GM23338 (cell line): ENCODE measurements at places on chromosomes 1 and 21. TPM values are rescaled to one million over a fixed set of nuclear protein-coding genes. Genes with fewer than 3 reads are reported as not detected.

- no peaks in the 10 kb centered on the region for H3K27me3 ChIP-seq
- no peak overlapping the region for H3K4me3 ChIP-seq
- no peak overlapping the region for H3K27ac ChIP-seq
- peak; percentile 65 for DNase-seq
- no peaks in the 10 kb centered on the region for H3K4me1 ChIP-seq
These were observed 248.4 kb downstream of the DENND1B start for GRCh38 chr1:197526736-197527371.

GRCh38 chr1:184965944-184966860, 8.1 kb downstream of the NIBAN1 start:
- no peaks in the 10 kb centered on the region for H3K4me1 ChIP-seq
- DNase-seq = no peak
- H3K4me3 ChIP-seq = no peak overlapping the region

GRCh38 chr1:236895665-236896387, 100.7 kb downstream of the MTR start:
- H3K27ac ChIP-seq = no peak overlapping the region
- DNase-seq = no peak
- H3K27me3 ChIP-seq = no peaks in the 10 kb centered on the region
- H3K4me3 ChIP-seq = no peak overlapping the region

- H3K27me3 ChIP-seq = peaks cover 62% of the 10 kb centered on the region
- DNase-seq = no peak
- H3K27ac ChIP-seq = no peak overlapping the region
These were observed 16.1 kb downstream of the NOC2L start for GRCh38 chr1:942864-943533.

Gene RYR2
- polyA plus RNA-seq = 1.7 and 8.9 TPM in 2 replicates

Gene A3GALT2
- not detected in 2 replicates for polyA plus RNA-seq
